ENCODE measurements at places on chromosomes 5 and 9.

GRCh38 chr5:80033513-80033912 is 1.6 kb upstream of the THBS4 start:
- no peak for DNase-seq

- DNase-seq, result no peak
These were observed 64.2 kb downstream of the SNX24 start for GRCh38 chr5:122909470-122910100.

- DNase-seq, result no peak
These were observed 1.4 kb upstream of the MLLT3 start for GRCh38 chr9:20623748-20624124.

DNA sequence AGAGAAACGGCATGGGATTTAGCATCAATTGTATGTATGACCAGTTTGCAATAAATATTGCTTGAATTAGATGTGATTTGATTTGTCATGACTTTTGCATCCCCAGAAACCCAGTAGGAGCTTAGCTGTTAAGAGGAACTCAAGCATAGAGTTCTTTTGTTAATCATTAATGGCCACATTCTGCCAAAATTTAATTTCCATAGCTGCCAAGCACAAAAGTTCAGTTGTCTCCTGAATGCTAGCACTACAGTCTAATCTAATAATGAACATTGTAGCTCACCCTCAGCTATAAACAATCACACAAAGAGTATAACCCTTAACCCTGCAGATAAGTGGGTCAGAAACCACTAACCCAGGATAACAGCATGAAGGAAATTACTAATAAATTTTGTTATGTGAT is 169.8 kb upstream of the GRAMD2B start:
- DNase-seq, result no peak

DNA sequence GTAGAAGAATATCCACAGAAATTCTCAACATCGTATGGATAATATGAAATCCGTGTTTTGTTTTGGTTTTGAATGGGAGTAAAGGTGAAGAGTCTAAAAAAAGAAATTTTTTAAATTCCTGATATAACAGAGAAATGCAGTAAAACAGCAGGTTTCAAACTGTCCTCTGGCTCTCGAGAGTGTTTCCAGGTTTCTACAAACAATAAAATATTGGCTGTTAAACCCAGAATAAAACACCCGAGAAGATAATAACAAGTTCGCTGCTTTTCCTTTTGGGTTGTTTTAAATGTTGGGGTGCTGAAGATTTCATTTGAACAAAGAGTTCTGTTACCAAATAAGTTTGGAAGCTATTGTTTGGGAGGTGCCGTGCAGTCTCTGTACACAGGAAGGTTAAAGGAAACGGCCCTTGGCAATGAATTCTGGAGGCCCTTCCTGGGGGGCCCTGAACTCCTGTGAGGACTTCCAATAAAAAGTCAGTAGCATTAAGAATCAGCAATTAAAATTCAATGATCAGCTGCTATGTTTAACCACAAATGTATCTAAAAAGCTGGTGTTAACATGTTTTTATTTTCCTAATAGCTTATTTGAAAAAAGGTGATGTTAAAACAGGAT is 215.8 kb downstream of the TSSK1B start:
- DNase-seq, result no peak

- DNase-seq, result no peak
These were observed 1.7 kb upstream of the TENT4A start for GRCh38 chr5:6711409-6712141.

GRCh38 chr5:8081179-8081578 is 212.2 kb downstream of the MTRR start:
- DNase-seq, result no peak

DNA sequence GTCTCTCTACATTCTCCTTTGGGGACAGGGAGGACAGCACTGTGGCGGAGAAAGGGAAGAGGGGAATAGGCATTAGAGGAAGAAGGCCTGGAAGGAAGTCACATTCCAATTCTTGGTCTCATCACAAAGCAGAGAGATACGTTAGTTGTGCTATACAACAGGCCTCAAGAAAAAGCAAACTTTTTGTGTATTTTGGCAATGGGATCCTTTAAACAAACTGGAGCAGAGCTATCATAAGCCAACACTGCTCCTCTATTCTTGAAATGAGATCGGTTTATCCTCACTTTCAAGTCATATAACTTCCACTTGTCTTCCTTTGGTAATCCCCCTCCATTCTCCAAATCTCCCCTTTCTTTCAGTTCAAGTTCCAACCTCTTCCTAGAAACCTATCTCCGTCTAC is 6.5 kb downstream of the DENND1A start:
- no peak for DNase-seq

- no peak for DNase-seq
These were observed 394.5 kb upstream of the ZNF462 start for GRCh38 chr9:106468431-106468830.

DNA sequence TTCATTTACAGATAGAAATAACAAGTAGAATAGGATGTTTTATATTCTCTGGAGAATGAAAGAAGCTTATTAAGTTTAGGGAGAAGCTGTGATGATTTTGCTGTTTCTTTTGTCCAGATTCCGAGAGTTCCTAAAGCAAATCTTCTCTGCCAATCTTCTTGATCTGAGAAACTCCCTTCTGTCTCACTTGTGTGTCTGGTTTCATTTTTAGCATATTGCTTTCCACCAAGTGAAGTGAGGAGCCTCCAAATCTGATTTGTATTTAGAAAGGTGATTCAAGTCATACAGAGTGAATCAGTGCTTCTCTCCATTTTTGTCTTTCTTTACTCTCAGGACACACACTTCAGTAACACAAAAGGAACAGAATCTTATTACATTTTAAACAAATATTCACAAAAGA is 48.4 kb downstream of the STX17 start:
- no peak for DNase-seq

GRCh38 chr9:84411683-84412267 is 71.2 kb upstream of the SLC28A3 start:
- DNase-seq, result no peak

- DNase-seq, result no peak
These were observed 150.9 kb upstream of the DMRT1 start for GRCh38 chr9:690517-691111.

DNA sequence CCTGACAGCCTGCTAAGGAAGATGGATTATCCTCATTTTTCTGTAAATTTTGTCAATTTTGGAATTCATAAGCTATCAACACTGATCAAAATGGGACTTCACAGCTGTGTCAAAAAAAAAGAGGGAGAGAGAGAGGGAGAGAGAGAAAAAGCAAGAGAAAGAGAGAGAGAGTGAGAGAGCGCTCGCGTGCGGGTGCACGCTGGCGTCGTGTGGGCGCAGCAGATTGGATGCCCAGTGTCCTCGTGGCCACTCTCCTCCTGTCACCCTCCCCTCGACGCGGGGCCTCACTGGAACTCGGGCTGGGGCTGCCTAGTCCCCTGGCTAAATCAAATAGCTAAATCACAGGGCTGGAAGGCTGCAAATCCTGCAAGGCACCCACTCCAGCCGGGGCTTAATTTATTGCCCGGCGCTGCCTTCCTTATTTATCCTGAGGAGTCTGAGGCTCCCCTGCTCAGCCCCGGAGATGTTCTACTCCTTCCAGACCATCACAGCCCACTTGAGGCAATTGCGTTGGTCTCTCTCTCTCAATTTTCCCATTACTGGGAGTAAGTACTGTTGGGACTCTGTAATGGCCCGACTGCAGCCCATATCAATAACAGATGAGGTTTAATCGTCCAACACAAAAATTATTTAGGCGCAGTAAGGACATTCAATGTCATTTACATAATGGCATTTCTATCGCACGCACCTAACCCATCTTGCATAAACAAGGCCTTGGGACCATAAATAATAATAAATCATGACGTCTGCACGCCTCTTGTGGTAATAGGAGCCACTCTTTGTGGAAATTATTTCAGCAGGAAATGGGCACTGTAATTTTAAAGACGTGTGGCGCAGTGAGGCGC is 94.2 kb downstream of the PAX5 start:
- DNase-seq, result no peak

DNA sequence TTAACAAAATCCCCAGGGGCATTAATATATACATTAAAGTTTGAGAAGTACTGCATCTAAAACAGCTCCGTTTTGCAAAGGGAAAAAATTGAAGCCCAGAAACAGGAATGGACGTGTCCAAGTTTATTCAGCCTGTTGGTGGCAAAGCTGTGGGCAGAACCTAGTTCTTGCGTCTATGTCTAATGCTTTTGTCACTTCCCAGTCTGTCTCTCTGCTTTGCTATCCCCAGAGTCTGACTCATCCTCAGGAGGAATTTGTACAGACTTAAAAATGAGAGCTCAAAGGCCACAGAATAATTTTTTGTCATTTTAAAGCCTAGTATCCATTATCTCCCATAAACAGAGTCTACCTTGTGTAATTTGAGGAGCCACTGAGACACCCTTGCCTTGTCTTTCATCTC is 330.9 kb upstream of the GRIA1 start:
- no peak for DNase-seq

GRCh38 chr5:107964722-107965121 is 294.0 kb upstream of the EFNA5 start:
- no peak for DNase-seq

GRCh38 chr9:128372188-128372641 is 1.0 kb downstream of the URM1 start:
- DNase-seq, result no peak

DNA sequence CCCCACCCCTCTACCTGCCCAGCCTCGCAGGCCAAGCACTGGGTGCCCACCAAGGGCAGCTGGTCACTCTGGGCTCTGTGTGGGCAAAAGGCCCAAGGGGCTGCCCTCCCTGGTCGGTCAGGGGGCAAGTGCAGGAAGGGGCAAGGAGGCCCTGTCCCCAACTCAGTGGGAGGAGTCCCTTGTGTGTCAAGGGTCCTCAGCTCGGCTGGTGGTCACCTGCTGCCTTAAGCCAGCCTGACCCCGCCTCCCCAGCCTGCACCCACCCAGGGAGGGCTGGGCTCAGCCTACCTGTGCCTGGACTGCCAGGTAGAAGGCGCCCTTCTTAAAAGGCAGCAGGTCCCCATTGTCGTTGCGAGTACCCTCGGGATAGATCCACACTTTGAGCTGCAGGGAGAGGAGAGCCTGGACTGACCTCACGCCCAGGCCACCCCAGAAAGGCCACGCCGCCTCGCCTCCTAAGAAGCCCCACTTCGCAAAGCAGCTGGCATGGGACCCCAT is 10.9 kb downstream of the AGPAT2 start:
- no peak for DNase-seq

- DNase-seq, result no peak
These were observed 56.8 kb upstream of the OLFM1 start for GRCh38 chr9:135030566-135031226.

- DNase-seq, result no peak
These were observed 100.0 kb upstream of the IFNK start for GRCh38 chr9:27423915-27424710.

GRCh38 chr5:141511771-141512325 is 23.0 kb downstream of the PCDHGC5 start:
- DNase-seq, result no peak

DNA sequence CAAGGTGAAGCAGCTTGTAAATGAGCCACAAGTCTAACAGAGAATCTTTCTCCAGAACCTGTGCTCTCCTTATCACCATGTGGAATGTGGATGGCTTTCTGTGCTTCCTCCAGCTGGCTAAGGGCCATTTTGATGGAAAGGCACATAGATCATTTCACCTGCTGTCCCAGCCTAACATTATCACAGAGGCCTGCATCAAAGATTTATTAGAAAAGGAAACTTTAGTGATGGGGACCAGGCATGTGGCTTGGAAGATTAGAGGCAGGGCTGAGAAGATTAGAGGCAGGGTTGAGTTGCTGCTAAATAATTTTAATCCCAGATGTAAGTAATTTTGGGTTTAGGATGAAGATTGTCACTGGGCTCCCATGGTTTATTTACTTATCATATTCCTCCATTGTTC is 6.3 kb downstream of the SPEF2 start:
- no peak for DNase-seq

DNA sequence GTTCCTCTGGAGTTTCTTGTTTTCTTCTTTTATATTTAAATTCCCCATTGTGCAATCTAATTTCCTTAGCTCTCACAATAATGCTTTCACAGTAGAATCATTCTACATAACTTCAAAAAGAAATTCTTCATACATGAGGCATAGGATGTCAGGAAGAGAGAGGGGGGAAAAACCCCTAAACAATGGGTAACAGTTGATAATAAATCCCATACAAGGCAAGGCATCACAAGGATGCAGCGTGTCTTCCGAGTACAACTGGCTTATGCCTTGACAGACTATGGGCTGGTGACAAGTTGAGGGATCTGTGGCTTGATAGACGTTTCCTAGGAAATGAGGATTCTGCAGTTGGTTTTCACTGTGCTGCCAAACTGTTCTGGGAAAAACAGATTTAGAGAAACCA is 247.4 kb downstream of the ARL15 start:
- DNase-seq, result no peak

GRCh38 chr9:115032296-115032695 is 85.7 kb downstream of the TNC start:
- DNase-seq, result no peak

DNA sequence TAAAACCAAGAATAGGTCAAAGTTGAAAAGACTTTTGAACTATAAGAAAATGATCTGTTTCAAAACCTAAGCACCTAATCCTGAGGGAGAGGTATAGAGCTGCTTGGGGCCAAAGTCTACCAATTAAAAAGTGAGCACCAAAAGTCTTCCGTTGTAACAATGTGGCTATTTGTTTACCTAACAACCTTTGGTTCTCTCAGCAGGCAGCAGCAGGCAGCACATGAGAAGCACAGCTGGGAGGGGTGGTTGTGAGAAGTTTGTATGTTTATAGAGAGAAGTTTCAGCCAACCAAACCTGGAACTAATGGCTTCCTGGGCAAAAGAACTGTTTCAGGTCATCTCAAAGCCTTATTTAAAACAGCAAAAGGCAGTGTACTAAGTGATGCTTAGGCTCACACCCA is 59.8 kb upstream of the TBC1D9B start:
- no peak for DNase-seq

GRCh38 chr9:13970018-13970417 is 343.9 kb downstream of the NFIB start:
- no peak for DNase-seq

DNA sequence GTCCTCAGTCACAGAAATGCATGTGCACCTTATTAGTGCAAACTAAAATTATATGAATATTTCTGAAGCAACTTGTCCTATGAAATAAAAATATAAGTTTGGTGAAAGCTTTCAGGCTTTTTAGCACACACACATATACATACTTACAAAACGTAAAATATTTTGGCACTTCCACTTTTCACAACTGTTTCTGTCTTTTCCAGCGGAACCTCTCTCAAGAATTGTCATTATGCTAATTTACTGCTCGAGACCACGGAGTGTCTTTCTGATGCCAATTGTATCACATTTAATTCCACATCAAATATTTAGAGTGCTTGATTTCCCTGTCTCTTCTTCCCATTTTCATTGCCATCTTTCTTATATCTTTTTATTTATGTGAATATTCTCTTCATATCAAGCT is 100.4 kb downstream of the MEF2C start:
- DNase-seq, result no peak

- DNase-seq, result no peak
These were observed 417.3 kb downstream of the RAB3C start for GRCh38 chr5:59000211-59000610.

DNA sequence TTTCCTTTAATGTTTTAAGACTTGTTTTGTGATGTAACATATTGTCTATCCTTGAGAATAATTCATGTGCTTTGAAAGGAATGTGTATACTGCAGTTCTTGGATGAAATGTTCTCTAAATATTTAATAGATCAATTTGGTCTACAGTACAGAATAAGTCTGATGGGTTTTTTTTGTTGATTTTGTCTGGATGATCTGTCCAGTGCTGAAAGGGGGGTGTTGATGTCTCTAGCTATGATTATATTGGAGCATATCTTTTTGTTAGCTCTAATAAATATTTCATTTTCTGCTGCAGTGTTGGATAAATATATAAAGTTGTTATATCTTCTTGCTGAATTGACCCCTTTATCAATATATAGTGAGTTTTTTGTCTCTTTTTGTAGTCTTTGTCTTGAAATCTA is 269.9 kb upstream of the TUSC1 start:
- no peak for DNase-seq

All from activated T-cell treated with anti-CD3 and anti-CD28 coated beads, Interleukin-2, amount 50 U/mL, for 1 hour (primary cell).